ENCODE measurements at places on chromosomes 3 and 15.

DNA sequence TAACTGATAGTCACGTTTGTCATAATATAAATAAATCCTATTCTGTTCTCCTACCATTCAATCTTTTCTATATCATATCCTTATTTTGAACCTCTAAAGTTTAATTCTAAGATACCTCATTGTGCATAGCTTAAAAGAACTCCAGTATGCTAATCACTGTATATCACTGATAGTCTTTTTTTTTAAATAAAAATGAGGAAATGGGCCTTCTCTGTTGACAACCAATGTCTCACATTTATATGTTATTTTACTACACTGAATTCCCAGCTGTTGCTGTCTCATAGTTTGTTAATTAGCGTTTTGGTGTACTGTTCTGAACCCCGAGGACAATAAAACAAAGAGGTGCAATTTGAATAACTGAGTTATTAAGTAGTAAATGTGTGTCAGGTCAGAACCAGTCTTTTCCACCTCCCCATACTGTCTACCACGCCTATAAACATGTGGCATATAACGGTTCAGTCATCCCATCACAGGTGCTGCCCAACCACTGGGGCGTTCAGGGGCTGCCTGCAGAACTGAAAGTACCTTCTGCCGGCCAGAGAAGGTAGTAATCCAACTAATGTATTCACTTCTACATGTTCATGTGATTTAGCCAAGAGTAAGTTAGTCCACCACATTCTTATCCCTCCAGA is 14.9 kb downstream of the CBLB start:
- no peak for DNase-seq

GRCh38 chr15:80892414-80892813 is 97.2 kb downstream of the MESD start:
- DNase-seq, result no peak

GRCh38 chr15:83869341-83869740 is 215.4 kb downstream of the ADAMTSL3 start:
- no peak for DNase-seq

DNA sequence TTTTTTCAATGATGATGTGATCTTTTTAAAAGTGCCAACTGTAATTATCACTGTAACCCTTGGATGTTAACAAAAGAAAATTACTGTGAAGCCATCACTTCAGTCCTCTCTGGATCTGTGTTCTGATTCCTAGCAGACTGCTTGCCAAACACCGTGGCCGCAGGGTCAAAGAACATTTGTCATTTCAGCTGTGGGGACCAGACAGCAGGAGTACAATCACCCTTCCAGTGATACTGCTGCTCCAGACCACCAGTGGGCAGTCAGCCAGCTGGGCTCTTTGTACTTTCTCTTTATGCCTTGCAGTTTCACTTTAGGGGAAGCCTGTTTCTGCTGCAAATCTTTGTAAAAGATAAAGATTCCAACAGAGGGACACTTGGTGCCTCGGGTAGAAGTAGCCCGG is 770.0 kb downstream of the GRM7 start:
- no peak for DNase-seq

DNA sequence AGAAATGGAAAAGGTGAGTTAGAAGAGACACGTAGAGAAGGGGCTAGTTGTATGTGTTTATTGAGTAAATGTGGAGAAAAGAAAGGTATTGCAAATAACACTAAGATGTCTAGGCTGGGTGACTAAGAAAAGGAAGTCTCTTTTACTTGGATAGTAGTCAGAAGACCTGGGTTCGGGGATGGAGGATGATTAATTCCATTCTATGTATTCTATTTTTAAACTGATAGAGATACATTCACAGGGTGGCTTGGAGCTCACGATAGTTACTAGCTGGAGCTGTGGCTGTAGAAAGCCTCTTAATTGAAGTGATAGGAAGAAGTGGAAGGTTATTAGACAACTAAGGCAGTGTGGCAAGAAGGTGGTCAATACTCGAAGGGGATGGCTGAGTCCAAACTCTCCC is 65.9 kb upstream of the TNIK start:
- no peak for DNase-seq

DNA sequence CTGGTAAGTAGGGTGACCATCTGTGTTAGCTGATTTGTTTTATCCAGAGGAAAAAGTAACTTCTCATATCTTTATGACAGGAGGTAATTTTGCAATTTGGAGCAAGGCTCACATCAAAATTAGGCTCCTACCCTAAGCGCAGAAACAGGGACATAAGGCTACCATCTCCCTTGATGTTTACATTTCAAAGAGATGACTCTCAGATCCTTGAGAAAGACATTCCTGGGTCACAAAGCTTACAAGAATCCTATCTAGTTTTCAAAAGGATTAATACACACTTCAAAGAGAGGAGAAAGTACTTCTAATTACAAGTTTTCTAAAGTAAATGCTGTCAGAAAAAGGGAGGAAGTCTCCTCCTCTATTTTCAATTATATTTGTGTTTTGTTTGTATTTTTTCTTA is 7.0 kb downstream of the ZPLD1 start:
- DNase-seq, result no peak

GRCh38 chr3:107414325-107414964 is 37.2 kb downstream of the CCDC54 start:
- DNase-seq, result no peak

- DNase-seq, result no peak
These were observed 126.8 kb upstream of the CLSTN2 start for GRCh38 chr3:139808201-139808600.

DNA sequence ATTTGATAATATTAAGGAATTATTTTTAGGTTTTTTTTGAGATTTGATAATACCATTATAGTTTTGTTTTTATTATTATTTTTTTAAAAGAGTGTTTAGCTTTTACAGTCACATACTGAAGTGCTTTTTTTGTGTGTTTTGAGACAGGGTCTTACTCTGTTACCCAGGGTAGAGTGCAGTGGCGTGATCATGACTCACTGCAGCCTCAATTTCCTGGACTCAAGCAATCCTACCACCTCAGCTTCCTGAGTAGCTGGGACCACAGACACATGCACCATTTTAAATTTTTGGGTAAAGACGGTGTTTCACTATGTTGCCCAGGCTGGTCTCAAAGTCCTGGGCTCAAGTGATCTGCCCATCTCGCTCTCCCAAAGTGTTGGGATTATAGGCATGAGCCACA is 73.0 kb downstream of the SUMF1 start:
- DNase-seq, result no peak

DNA sequence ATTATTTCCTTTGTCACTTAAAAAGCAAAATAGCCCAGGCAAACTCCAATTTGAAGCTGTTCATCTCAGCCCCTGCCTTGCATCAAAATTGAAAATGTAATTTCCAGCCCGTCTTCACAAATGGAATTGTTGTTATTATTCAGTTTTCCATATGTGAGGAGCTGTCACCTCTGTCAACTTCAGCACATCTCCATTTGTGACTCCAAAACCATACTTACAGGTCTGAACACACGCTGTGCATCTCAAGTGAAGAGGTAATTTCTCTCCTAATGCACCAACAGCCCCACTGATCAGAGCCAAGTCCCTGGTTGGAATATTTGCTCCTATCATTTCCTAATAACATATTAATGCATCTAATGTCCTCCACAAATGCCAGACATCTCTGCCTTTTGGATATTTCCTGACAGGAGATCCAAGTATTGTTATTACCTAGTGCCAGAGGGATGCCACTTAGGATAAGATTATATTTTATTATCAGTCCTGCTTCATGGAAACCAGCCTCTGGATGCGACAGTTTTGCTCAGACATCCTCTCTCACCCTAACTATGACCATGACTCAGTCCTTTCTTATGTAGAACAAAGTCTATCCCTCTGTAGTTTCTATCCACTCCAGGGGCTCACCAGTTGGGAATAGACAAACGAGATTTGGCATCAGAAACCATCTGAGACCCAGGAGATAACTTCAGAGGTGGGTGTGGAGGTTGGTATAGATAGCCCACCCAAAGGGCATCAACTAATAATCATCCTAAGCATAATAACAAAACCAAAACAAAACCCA is 379.8 kb downstream of the VPS13C start:
- DNase-seq, result no peak

DNA sequence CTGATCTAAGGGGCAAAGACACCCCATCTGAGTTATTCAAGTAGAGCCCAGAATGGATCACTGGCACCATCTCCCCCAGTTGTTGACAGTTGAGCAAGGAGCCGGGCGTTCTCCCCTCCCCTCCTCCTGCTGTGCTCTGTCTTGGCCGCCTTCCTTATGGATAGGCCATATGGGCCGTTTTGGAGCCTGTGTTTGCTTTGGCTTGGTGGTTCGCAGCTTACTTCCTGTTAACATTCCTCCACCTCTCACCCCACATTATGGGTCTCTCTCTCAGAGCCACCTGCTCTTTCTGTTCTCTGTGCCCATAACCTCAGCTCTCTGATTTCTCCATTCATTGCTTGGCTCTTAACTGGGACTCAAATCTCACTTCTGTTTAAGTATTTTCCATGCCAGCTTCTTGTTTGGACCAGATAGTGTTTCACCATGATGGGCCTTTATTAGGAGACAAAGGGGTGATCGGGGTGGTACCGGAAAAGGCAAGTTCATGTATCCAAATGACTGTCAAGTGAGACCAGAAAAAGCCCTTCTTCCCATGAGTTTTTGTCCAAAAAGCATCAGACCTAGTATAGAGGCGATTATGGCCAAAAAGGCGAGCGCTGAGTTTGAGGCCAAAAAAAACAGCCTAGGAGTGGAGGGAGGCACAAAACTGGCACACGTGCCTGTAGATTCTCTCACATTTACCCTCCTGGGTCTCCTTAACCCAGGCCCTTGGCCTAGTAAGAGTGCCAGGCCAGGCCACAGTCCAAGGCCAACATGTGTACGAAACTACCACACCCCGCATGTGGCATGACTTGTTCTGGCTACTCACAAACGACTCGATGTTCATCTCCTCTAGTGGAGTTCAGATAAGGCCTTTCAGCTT is 62.6 kb downstream of the DUT start:
- DNase-seq, result no peak

GRCh38 chr3:112247350-112247749 is 46.7 kb downstream of the SLC9C1 start:
- DNase-seq, result no peak

DNA sequence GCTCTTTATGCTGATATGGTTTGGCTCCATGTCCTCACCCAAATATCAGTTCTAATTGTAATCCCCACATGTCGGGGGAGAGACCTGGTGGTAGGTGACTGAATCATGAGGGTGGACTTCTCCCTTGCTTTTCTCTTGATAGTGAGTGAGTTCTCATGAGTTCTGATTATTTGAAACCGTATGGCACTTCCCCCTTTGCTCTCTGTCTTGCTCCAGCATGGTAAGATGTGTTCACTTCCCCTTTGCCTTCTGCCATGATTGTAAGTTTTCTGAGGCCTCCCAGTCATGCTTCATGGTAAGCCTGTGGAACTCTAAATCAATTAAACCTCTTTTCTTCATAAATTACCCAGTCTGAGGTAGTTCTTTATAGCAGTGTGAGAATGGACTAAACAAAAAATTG is 107.6 kb downstream of the IMPG2 start:
- DNase-seq, result no peak

GRCh38 chr3:143358155-143358792 is 238.7 kb downstream of the CHST2 start:
- no peak for DNase-seq

- DNase-seq, result no peak
These were observed 603.8 kb upstream of the ADAMTS9 start for GRCh38 chr3:65291448-65292125.

DNA sequence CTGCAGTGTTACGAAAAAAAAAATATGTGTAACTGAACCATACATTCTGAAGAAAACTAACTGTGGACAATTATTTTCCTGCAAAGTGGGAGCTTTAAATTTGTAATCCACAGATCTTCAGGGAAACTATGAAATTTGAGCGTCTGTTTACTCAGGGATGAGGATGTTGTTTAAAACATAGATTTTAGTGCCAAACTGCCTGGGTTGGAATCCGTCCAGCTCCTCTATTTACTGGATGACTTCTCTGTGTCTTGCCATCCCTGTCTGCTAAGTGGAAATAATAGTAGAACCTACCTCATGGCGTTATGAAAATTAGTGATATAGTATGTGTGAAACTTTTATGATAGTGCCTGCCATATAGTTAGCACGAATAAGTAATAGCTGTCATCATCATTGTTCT is 666.5 kb downstream of the SQOR start:
- DNase-seq, result no peak

- no peak for DNase-seq
These were observed 342.5 kb upstream of the NR2F2 start for GRCh38 chr15:95987886-95988573.

GRCh38 chr3:126132751-126133511 is 47.5 kb downstream of the ALDH1L1 start:
- no peak for DNase-seq

DNA sequence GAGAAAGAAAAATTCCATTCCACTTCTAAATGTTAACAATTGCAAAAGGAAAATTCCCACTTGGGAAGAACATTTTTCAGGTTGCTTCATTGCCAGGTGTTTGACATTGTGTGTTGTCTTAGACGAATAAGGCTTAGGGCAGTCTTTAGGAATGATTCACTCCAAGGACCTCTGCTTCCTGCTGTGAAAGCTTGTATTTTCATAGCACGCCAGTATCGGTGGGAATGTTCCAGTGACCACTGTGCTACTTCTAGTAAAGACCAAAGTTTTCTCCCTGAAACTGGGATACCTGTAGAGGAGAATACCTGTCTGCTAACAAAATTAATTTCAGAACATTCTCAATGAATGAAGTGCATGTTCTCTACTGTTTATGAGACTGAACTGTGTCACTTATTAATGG is 64.1 kb downstream of the CDIN1 start:
- no peak for DNase-seq

DNA sequence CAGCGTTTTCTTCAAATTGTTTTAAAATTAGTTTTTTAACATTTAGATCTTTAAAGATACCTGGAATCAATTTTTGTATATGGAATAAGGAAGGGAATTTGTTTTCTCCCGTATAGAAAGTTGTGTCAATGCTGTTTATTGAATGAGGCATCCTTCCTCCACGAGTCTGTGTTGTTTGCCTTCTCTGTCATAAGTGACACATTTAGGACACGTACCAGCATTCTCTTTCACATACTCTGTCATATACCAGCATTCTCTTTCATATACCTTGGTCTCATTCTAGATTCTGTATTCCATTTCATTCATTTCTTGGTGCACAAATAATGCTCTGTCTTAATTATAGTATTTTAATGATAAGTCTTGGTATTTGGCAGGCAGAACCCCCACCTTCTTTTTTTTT is 10.3 kb downstream of the ATP11B start:
- DNase-seq, result no peak

GRCh38 chr3:101846709-101847108 is 2.6 kb upstream of the NFKBIZ start:
- DNase-seq, result no peak

DNA sequence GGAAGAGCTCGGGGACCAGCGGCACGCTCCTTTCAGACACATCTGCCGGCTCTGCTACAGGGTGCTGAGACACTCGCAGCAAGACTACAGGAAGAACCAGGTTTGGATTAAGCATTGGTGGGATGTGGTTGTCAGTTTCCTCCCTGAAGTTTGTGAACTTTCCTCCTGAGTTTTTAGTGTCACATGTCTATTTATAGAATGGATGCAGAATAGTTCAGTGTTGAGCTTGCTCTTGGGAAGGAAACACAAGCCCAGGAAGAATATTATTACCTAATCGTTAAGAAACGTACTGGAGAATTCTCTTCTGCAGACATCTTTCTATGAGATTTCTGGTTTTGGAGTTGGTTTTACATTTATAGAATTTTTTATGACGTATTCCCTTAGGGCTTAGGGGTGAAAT is 172.0 kb downstream of the ITPR1 start:
- DNase-seq, result no peak

GRCh38 chr3:27718459-27718858 is 3.7 kb downstream of the EOMES start:
- DNase-seq, result no peak

GRCh38 chr3:86973440-86973839 is 17.5 kb downstream of the VGLL3 start:
- DNase-seq, result no peak

All from stimulated activated CD8-positive, alpha-beta memory T cell treated with anti-CD3 and anti-CD28 coated beads, Interleukin-7, amount 100 ng/mL, for 1 hour (primary cell).